ENCODE measurements at places on chromosomes 6 and 20.

- no peak for DNase-seq
Observed at GRCh38 chr6:45946887-45947286, 68.8 kb downstream of the CLIC5 start.

DNA sequence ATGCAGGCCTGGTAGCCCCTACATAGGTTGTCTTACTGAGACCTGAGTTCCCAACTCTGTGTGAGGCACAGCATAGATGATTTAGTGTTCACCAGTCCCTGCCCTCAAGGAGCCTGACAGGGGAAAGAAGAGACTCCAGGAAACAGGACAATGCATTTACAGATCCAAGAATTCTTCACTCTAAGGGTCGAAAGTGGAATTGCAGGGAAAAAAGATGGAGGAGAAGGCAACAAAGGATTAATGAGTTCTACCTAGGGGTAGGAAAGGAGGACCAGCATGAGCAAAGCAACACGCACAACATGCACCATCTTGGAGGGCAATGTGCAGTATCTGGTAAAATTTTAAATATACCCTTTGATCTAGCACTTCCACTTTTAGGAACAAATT lies 5.9 kb downstream of the SPAG4 start:
- DNase-seq, result no peak

DNA sequence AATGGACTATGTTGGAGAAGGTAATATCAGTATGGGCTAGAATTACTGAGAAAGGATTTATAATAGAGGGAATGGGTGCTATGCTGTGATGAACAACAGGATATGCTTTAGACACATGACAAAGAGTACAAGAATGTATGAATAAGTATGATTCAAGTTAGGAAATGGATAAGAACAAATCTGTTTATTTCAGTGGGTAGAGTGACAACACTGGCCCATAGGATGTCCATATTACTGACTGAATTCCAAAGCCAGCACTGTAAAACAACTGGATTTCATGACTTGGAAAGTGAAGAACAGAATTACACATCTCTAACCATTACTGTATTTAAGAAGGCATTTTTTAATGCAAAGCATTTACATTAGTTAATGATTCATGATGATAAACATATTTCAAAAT lies 35.9 kb downstream of the EPM2A start:
- DNase-seq, result no peak

DNA sequence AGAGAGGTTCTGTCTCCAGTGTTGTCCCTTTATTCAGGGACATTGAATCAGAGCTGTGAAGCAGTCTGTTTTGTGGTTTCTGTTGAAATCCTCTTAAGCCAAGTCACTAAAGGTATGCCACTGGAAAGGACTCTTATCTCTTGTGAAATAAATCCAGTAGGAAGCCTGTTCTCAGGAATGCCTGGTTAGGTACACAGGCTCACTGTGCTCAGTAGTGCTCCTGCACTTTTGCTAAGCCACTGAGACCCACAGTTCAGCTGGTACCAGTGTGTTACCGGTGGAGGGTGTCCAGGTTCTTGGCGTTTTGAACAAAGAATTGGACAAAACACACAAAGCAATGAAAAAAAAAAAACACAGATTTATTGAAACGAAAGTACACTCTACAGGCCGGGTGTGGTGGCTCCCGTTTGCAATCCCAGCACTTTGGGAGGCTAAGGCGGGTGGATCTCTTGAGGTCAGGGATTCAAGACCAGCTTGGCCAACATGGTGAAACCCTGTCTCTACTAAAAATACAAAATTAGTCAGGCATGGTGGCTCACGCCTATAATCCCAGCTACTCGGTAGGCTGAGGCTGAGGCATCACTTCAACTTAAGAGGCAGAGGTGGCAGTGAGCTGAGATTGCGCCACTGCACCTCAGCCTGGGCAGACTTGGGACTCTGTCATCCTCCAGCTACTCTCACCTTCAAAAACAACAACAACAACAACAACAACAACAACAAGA lies 186.1 kb downstream of the JARID2 start:
- no peak for DNase-seq

DNA sequence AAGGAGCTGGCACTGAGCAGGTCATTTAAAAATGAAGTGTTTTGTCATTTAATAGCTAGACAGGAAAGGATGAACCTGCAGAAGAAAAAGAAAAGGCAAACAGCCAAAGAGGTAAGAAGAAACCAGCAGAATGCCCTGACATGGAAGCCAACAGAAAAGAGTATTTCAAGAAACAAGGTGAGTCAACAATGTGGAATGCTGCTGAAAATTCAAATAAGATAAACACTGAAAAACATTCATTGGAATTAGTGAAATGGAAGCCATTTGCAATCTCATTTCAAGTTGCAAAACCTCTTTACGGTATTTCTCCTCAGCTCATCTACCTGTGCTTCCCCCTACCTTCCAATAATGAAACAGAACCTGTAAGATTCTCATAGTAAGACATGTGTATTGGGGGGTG lies 59.6 kb downstream of the RWDD2A start:
- no peak for DNase-seq

DNA sequence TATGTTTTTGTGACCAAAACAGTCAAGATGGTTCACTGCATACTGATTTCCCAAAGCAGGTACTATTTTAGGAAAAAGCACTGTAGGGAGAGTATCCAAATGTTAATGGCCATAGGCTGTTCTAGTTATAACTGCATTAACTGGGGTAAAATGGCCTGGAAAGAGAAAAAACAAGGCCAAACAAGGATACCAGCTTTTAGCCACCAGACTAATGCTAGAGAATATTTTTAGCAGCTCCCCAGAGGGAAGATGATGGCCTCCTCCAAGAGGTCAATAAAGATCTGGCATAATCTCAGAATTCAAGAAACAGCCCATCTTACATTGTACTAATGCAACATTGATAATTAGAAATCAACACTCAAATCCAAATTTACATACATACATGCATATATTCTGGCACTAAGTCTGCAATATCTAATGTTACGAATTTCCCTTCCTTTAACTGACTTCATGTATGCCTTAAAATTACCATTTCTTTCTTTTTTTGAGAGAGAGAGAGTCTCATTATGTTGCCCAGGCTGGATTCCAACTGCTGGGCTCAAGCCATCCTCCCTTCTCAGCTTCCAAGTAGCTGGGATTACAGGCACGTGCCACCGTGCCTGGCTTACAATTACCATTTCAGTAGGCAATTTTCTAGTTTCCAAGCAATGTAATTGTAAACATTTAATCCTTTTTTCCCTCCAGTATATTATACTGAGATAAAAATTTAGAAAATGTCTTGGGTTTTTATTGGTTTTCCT lies 9.3 kb downstream of the COX7A2 start:
- no peak for DNase-seq

DNA sequence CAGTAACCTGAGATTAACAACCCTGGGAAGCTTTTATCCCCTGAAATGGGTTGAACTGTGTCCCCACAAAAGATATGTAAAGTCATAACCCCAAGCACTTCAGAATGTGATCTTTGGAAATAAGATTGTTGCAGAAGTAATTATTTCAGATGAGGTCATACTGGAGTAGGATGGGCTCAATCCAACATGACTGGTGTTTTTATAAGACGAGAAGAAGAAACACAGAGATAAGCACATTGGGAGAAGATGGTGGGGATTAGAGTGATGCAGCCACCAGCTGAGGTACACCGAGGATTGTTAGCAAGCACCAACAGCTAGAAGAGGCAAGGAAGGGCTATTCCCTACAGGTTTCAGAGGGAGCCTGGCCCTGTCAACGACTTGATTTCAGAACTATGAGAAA lies 12.5 kb upstream of the RNF217 start:
- DNase-seq, result no peak

- no peak for DNase-seq
Observed at GRCh38 chr6:108568101-108568500, 7.4 kb downstream of the FOXO3 start.

GRCh38 chr6:158999154-158999665 lies 792 bp downstream of the RSPH3 start:
- DNase-seq, result no peak

DNA sequence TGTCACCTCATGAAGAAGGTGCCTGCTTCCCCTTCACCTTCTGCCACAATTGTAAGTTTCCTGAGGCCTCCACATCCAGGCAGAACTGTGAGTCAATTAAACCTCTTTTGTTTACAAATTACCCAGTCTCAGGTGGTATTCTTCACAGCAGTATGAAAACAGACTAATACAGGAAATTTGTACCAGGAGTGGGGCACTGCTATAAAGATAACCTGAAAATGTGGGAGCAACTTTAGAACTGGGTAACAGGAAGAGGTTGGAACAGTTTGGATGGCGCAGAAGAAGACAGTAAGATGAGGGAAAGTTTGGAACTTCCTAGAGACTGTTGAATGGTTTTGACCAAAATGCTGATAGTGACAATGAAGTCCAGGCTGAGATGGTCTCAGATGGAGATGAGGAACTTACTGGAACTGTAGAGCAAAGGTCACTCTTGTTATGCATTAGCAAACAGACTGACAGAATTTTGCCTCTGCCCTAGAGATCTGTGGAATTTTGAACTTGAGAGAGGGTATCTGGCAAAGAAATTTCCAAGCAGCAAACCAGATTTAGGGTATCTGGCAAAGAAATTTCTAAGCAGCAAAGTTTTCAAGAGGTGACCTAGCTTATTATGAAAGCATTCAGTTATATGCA lies 23.5 kb upstream of the COL21A1 start:
- DNase-seq, result no peak

- no peak for DNase-seq
Observed at GRCh38 chr6:100230115-100230952, 234.4 kb downstream of the SIM1 start.

DNA sequence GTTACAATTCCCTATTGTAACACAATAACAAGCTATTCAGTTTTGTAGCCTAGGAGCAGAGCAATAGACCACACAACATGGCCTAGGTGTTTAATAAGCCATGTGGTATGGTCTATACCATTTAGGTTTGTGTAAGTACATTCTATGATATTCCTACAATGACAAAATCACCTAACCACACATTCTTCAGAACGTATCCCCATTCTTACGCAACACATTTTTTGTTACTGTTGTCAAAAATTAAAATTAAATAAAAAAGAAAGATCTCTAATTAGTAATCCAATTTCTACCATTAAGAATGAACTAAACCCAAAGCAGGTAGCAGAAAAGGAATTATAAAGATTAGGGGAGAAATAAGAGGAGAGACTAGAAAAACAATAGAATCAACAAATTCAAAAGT lies 44.0 kb downstream of the RANBP9 start:
- no peak for DNase-seq

DNA sequence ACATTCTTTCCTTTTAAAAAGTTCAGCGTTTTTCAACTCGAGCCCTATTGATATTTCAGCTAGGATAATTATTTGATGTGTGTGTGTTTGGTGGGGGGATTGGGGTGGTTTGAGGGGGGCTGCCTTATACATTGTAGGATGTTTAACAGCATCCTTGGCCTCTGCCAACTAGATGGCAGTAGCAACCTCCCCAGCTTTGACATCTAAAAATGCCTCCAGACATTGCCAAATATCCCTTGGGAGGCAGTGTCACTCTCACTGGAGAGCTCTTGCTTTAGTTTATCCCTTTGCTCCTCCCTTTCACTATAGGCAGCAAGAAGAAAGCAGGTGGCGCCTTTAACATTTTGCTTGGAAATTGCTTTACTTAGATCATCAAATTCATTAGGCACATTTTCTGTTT lies 14.6 kb upstream of the TP53TG5 start:
- no peak for DNase-seq

- DNase-seq, result peak; percentile 12
Observed at GRCh38 chr6:31010393-31011060, at the start of gene MUC22. Gene MUC22, plus strand, starts transcription at chr6:31010474. Its CDS starts 233 bp downstream, at chr6:31010707.

DNA sequence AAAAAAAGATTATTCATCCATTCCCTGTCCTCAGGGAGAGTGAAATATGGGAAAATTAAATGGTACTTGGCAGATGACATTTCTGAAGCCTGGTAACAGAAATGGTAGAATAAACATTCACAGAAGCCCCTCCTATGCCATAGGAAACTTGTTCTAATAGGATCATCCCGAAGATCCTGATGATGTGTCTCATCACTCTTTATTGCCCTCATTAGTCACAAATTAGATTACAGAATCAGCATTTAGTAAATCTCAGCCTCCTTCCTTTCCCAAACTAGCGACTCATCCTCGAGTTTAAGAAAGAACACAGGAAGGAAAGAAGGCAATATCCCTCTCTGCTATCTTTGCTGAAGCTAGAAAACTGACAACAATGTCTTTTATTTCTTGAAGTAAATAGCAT lies 154.4 kb downstream of the TMEM200A start:
- DNase-seq, result no peak

DNA sequence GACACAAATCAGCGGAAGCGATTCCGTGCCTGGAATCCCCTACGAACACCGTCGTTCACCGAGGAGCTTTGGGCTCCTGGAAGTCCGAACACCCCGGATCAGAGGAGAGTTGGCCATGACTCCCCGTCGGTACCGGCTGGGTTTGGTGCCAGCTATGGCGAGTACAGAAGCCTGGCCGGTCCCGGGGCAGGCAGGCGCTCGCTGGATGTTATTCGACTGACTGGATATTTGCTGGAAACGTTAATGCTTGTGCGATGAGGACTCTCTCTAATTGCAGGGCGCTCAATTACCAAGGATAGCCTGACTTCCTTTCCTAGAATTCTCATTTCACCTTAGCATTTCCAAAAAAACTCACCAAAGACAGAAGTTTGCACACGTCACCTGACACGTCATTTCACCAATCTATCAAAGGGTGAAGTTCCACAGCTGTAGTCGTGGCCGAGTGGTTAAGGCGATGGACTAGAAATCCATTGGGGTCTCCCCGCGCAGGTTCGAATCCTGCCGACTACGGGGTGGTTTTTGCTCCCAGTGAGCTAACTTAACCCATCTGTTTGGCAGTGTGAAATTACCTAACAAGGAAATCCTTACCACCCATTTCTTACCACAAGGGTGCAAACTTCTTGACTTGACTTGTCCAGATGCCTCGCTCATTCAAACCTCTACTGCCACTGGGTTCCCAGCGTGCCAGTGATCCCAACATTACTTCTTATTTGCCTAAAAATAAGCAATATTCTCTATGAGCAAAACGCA lies 22.7 kb upstream of the ZNF184 start:
- DNase-seq, result peak; percentile 79

- DNase-seq, result no peak
Observed at GRCh38 chr20:7237251-7237650, 469.8 kb downstream of the BMP2 start.

GRCh38 chr6:169997187-169997929 lies 245.9 kb downstream of the ERMARD start:
- no peak for DNase-seq

DNA sequence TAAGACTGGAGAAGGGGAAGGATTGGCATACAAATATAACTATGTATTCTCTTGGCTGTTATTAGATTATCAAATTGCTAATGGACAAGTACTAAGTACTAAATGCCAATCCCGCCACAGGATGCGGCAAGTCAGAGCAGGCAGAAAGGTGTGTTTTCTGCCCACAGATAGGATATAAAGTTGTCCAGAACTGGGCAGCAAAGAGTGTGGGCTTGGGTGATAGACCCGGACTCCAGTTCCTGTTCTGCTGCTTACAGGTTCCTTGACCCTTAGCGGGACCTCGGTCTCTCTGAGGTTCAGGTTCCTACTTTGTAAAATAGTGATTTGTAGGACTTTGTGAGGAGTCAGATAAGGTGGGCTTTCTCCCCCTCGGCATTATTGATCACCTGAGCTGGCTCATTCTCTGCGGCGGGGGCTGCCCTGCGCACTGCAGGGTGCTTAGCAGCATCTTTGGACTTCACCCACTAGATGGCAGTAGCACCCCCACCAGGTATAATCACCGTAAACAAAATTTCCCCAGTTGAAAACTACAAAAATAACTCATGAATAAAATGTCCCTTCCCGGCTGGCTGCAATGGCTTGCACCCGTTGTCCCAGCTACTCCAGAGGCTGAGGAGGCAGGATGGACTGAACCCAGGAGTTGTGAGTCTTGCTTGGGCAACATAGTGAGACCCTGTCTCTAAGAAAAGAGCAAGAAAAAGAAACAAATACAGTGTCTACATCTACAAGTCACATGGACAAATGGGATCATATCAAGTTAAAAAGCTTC lies 193.1 kb downstream of the DOK5 start:
- peak; percentile 17 for DNase-seq

GRCh38 chr6:24031496-24031895 lies 94.5 kb upstream of the NRSN1 start:
- no peak for DNase-seq

All from activated T-cell treated with anti-CD3 and anti-CD28 coated beads for 24 hours (primary cell).